ENCODE measurements at places on chromosomes 3 and 15. TPM values are rescaled to one million over a fixed set of nuclear protein-coding genes. Genes with fewer than 3 reads are reported as not detected.
A peak's percentile ranks its signal among the peaks of the same experiment; 100 is the strongest.

DNA sequence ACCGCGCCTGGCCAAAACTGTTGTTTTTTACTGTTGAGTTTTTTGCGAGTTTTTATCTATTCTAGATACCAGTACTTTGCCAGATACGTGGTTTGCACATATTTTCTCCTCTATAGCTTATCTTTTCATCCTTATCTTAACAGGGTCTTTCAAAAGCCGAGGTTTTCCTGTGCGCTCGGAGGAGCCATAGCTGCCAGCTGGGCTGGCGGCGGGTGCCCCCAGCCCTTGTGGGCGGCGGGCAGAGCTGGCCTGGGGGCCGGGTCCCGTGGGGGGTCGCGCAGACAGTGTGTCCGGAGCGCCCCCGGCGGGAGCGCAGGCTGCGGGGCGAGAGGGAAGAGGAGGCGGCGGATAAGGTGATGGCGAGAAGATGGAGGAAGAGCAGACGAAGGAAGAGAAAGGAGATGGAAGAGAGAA is 11.1 kb upstream of the EIF4A2 start:
- H3K36me3 ChIP-seq, result no peaks in the 10 kb centered on the region
- no peak for DNase-seq
- no peaks in the 10 kb centered on the region for H3K4me1 ChIP-seq
- H3K4me3 ChIP-seq, result peak overlapping the region; percentile 74
- no peak overlapping the region for H3K27ac ChIP-seq

DNA sequence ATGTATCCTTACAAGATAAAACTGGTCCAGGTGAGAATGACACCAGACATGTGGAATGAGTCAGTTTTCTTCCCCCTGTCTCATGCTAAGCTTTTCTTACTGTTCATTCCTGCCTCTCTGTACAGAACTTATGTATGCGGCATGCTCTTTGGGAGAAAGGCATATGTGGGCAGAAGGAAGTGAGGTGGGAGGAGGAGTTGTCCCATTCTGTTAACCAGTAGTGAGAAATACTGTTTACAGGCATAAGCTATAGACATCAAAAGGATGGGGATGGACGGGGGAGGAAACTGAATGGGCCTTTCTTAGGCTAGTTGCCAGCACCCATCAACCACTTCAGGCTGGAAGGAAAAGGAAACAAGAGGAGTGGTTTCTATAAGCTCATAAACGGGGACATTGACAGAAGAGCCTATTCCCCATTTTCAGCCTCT is 143.6 kb upstream of the BHLHE40 start:
- DNase-seq, result no peak
- H3K4me3 ChIP-seq, result no peak overlapping the region
- no peak overlapping the region for H3K27ac ChIP-seq
- H3K36me3 ChIP-seq, result no peaks in the 10 kb centered on the region
- H3K27me3 ChIP-seq, result no peaks in the 10 kb centered on the region
- peaks cover 18% of the 10 kb centered on the region for H3K4me1 ChIP-seq

- no peaks in the 10 kb centered on the region for H3K4me1 ChIP-seq
- no peak overlapping the region for H3K27ac ChIP-seq
- H3K36me3 ChIP-seq, result no peaks in the 10 kb centered on the region
- DNase-seq, result peak; percentile 72
These were observed 188.9 kb upstream of the ATP10A start for GRCh38 chr15:26051761-26052675.

Gene A4GNT
- total RNA-seq, result not detected

Gene NR1I2
- not detected for total RNA-seq

GRCh38 chr15:32636908-32637567 is 4.5 kb upstream of the SCG5 start:
- H3K36me3 ChIP-seq, result peaks cover 25% of the 10 kb centered on the region
- DNase-seq, result no peak
- no peak overlapping the region for H3K27ac ChIP-seq

DNA sequence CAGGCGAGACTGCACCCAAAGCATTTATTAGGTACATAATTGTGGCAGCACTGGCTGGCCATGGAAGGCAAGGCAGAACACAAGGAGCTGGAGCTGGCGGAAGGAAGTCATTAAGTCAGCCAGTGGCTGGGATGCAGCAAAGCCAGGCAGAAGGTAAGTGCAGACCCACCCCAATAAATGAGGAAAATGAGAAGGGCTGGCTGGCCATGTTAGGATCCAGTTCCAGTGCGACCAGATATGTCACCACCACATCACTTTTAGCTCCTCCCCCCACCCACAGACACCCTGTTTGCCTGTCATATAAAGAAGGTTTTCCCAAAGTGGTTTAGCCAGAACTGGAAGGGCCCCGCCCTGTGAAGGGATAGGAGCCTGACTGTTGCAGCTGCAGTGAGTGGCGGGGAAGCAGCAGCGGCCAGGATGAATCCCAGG is at the start of gene FURIN:
TSS of gene FURIN (plus strand) at position 328 of the 429 bp plus-strand sequence. CDS start 7,153 bp downstream, outside the sequence.
- H3K4me1 ChIP-seq, result peaks cover 40% of the 10 kb centered on the region
- H3K27me3 ChIP-seq, result no peaks in the 10 kb centered on the region
- no peak within 1 kb of the TSS for H3K4me3 ChIP-seq
- H3K36me3 ChIP-seq, result no peaks in the 10 kb centered on the region
- DNase-seq, result no peak

- no peaks in the 10 kb centered on the region for H3K4me1 ChIP-seq
- DNase-seq, result peak; percentile 12
- no peak overlapping the region for H3K27ac ChIP-seq
- H3K36me3 ChIP-seq, result no peaks in the 10 kb centered on the region
- H3K4me3 ChIP-seq, result no peak overlapping the region
These were observed 6.1 kb downstream of the VWA5B2 start for GRCh38 chr3:184235381-184236032.

DNA sequence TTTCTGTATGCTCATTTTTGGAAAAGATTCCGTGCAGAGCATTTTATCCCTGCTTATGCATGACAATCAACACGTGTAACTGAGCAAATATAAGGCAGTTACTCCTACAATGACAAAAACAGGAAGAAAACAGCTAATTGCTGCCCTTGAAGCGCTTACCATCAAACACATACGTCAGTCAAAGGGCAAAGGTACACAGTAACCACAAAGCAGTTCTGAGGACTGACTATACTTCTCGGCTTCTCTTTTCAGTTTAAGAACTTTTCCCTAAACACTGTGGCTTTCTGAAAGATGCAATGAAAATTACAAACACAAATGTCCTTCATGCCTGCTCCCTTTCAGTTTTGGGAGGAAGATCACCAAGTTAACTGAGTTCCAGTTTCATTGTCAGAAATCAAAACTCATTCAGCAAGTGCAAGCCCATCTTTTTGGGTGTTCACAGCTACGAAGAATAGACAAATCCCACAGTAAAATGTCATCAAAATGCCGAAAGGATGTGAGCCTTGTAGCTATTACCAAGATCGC is 602.8 kb downstream of the FOXP1 start:
- no peak for DNase-seq
- no peak overlapping the region for H3K4me3 ChIP-seq
- H3K27ac ChIP-seq, result peak overlapping the region; percentile 99
- no peaks in the 10 kb centered on the region for H3K27me3 ChIP-seq
- H3K36me3 ChIP-seq, result peaks cover 29% of the 10 kb centered on the region

Gene POTEB
- total RNA-seq, result not detected

- no peak overlapping the region for H3K4me3 ChIP-seq
- no peaks in the 10 kb centered on the region for H3K36me3 ChIP-seq
- peak overlapping the region; percentile 81 for H3K27ac ChIP-seq
- no peaks in the 10 kb centered on the region for H3K27me3 ChIP-seq
These were observed 11.7 kb downstream of the MAPKAPK3 start for GRCh38 chr3:50628601-50629000.

GRCh38 chr3:128847666-128848370 is 31.6 kb upstream of the ACAD9 start:
- H3K27me3 ChIP-seq, result no peaks in the 10 kb centered on the region
- no peaks in the 10 kb centered on the region for H3K36me3 ChIP-seq
- H3K27ac ChIP-seq, result no peak overlapping the region
- DNase-seq, result no peak

Gene SERPINI1
- total RNA-seq, result 25.3 TPM

DNA sequence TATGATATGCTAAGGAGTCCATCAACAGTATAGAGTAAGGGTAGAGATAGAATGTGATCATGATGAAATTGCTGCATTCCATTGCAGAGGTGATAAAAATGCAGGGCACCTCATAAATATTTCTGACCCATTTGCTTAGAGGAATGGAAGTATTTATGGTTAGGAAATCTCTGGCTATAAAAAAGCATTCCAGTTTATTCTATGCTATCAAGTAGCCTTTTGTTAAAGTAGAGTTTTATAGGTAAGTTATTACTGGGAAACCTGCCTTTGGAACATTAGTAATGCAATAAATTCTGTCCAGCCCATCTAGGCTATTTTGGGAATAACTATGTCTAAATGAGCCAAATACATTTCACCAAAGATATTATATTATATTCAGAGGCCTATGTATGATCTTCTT is 19.8 kb upstream of the STRIT1 start:
- no peak overlapping the region for H3K4me3 ChIP-seq
- no peaks in the 10 kb centered on the region for H3K27me3 ChIP-seq
- H3K27ac ChIP-seq, result peak overlapping the region; percentile 60
- H3K36me3 ChIP-seq, result no peaks in the 10 kb centered on the region
- H3K4me1 ChIP-seq, result peaks cover 46% of the 10 kb centered on the region
- peak; percentile 18 for DNase-seq

Gene SPATA12
- not detected for total RNA-seq

- DNase-seq, result no peak
- H3K4me3 ChIP-seq, result no peak overlapping the region
- no peak overlapping the region for H3K27ac ChIP-seq
- H3K27me3 ChIP-seq, result 0 out of 2 replicates have a peak, but pooled peaks cover 5% of the 10 kb centered on the region
- no peaks in the 10 kb centered on the region for H3K36me3 ChIP-seq
- peaks cover 32% of the 10 kb centered on the region for H3K4me1 ChIP-seq
These were observed 260.8 kb downstream of the UACA start for GRCh38 chr15:70502529-70502928.

DNA sequence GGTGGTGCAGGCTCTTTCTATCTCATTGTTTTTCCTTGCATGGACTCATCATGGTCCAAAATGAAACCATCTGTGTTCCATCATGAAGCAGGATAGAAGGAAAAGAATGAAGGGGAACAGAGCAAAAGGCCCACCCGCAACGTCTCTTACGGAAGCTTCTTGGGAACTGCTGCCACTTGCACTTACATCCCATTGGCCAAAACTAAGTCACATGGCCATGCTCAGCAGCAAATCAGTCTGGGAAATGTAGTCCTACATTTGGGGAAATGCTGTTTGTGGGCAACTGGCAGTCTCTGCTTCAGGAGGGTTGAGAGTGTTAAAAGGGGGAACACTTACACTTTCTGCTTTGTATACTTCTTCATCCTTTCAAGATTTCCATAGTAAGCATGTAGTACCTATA is 191.6 kb downstream of the SV2B start:
- H3K27me3 ChIP-seq, result 0 out of 2 replicates have a peak, but pooled peaks cover 5% of the 10 kb centered on the region
- DNase-seq, result no peak
- H3K36me3 ChIP-seq, result no peaks in the 10 kb centered on the region
- H3K27ac ChIP-seq, result no peak overlapping the region
- no peak overlapping the region for H3K4me3 ChIP-seq
- no peaks in the 10 kb centered on the region for H3K4me1 ChIP-seq

Gene PSTPIP1
- 0.38 TPM for total RNA-seq

DNA sequence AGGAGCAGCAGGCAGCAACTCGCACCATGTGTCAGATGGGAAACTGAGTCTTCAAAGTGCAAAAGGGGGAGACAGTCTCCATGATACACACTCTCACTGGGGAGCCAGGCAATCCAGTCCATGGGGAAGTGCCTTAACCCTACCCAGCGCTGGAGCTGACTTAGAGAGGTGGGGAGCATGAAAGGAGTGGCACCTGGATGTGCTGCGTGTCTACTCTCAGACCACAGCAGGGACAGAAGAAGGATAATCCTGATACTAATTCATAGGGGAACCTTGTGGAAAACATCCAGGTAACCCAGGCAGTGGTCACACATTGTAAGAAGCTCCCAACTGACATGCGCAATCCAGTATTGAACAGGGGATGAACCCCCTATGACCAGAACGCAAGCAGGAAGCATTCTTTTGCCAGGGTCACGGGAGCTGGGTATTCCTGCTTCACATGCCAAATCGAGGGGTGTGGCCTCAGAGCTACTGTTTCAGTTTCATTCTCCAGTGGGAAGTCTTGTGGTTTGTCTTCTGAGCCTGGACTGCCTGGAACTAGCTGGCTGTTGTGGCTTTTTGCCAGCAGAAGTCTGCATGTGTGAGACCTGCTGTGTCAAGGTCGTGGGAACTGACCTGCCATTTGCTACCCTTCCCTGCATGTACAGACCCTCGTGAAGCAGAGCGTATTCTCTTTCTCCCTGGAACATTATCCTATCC is 367.6 kb upstream of the NDN start:
- no peak for DNase-seq
- no peaks in the 10 kb centered on the region for H3K27me3 ChIP-seq
- H3K36me3 ChIP-seq, result no peaks in the 10 kb centered on the region
- no peak overlapping the region for H3K4me3 ChIP-seq

DNA sequence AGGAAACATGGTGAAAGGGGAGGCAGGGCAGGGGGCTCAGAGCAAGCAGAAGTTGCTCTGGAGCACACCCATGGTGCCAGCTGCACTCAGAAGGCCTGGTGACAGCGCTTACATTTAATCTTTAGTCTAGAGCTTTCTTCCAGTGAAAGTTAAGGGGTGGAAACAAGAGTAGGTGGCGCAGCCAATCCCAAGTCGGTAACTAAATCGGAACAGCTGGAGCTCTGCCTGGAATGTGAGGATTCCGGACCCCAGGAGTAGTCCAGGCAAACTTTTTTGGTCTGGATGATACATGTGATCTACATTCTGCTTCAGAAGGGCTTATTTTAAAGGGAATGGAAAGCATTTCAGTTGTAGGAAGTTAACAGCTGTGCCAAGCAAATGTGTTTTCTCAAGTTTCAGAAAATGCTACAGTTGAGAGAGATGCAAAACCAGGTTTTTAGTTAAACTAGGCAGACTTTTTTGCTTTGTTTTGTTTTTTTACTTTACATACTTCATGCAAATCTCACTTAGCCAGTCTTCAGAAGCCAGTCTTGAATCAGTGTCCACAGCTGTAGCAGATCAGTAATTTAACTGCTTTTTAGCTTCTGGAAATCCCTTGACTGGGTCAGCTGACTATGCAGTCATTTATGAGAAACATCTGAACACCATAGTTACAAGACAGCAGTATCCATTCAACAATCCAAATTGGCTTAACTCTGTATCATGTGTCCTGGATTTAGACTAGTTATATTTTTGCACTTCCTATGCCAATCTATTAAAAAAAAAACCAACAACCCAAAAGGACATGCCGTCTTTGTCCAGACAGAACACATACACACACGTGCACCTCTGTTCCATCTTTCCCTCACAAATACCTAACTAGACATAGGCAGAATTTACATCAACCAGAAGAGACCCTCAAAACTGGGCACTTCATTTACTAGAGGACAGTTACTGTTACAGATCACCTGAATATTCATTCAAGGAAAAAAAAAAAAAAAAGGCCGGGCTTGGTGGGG is 33.2 kb downstream of the ZNF106 start:
- DNase-seq, result peak; percentile 93
- H3K4me1 ChIP-seq, result peaks cover 37% of the 10 kb centered on the region
- H3K4me3 ChIP-seq, result peak overlapping the region; percentile 55
- H3K36me3 ChIP-seq, result no peaks in the 10 kb centered on the region
- H3K27me3 ChIP-seq, result no peaks in the 10 kb centered on the region
- peak overlapping the region; percentile 96 for H3K27ac ChIP-seq

Gene PLA2G4E
- total RNA-seq, result not detected

- H3K27ac ChIP-seq, result no peak overlapping the region
- no peaks in the 10 kb centered on the region for H3K36me3 ChIP-seq
- no peaks in the 10 kb centered on the region for H3K4me1 ChIP-seq
These were observed 51.6 kb upstream of the XCR1 start for GRCh38 chr3:46078712-46079400.

Data from GM23248 (cell line).